Activated CD8-positive, alpha-beta T cell treated with anti-CD3 and anti-CD28 coated beads, Interleukin-2, amount 10 ng/mL, durations not matched to agents 7 days and 5 days (primary cell): ENCODE measurements at places on chromosomes 1 and 21. TPM values are rescaled to one million over a fixed set of nuclear protein-coding genes. Genes with fewer than 3 reads are reported as not detected.

DNA sequence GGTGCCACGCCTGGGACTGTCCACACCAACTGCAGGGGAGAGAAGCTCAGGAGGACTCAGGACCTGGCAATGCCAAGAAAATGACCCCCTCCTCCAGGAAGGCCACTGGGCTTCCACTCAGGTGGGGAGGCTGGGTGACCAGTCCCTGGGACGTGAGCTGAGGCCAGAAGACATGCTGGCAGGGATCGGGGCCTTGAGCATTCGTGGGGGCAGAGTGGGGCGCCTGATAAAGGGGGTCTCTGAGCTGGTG, 15.3 kb upstream of the COL6A2 start:
- DNase-seq = peak; percentile 14
- H3K4me1 ChIP-seq = no peaks in the 10 kb centered on the region
- peaks cover 5% of the 10 kb centered on the region for H3K27me3 ChIP-seq

DNA sequence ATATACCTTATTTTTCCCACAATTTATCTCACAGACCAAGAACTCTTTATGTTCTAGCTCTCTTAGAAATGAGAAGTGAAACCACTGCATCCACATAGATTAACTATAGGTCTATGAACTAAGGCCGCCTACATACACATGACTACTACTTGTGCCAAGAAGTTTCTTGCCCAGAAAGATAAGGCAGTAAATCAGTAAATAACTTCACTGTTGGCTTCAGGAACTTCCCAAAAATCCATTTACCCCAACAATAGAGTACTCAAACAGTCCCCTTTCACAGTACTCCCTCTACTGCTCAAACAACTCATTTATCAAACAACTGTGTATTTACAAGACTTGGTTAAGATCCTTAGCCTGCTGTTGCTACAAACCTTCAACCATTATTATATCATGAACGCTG, 96.5 kb downstream of the NME7 start:
- no peak overlapping the region for H3K4me3 ChIP-seq
- no peak overlapping the region for H3K27ac ChIP-seq
- DNase-seq = no peak
- no peaks in the 10 kb centered on the region for H3K27me3 ChIP-seq
- peaks cover 3% of the 10 kb centered on the region for H3K4me1 ChIP-seq

GRCh38 chr1:43225168-43225567, 44.6 kb upstream of the TMEM125 start:
- peaks cover 5% of the 10 kb centered on the region for H3K27me3 ChIP-seq
- peaks cover 2% of the 10 kb centered on the region for H3K4me1 ChIP-seq
- no peak overlapping the region for H3K4me3 ChIP-seq
- no peak overlapping the region for H3K27ac ChIP-seq
- DNase-seq = no peak
- no peaks in the 10 kb centered on the region for H3K36me3 ChIP-seq

GRCh38 chr1:150109586-150109985, 40.1 kb upstream of the PLEKHO1 start:
- peaks cover 76% of the 10 kb centered on the region for H3K4me1 ChIP-seq
- peak; percentile 44 for DNase-seq
- peak overlapping the region; percentile 91 for H3K27ac ChIP-seq
- no peaks in the 10 kb centered on the region for H3K27me3 ChIP-seq

DNA sequence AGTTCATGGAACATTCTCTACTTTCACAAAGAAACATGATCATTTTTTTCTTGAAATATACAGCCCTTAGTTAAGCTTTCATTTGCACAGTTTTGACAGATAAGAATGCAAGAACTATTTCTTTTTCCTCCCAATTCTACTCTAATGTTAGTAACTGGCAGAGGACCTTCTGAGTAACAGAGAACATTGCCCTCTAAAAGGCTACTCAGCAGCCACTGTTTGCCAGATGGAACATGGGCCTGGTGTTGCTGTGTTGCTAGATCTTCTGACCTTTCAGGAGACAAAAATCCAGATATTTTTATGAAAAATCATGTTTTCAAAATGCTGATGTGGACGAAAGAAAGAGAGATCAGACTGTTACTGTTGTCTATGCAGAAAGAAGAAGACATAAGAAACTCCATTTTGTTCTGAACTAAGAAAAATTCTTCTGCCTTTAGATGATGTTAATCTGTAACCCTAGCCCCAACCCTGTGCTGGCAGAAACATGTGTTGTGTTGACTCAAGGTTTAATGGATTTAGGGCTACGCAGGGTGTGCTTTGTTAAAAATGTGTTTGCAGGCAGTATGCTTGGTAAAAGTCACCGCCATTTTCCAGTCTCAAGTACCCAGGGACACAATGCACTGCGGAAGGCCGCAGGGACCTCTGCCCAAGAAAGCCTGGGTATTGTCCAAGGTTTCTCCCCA, 2.9 kb upstream of the PRDX6 start:
- H3K4me1 ChIP-seq = peaks cover 42% of the 10 kb centered on the region
- H3K4me3 ChIP-seq = no peak overlapping the region
- H3K27ac ChIP-seq = no peak overlapping the region
- H3K36me3 ChIP-seq = peaks cover 54% of the 10 kb centered on the region

The RHD gene
- not detected for total RNA-seq

DNA sequence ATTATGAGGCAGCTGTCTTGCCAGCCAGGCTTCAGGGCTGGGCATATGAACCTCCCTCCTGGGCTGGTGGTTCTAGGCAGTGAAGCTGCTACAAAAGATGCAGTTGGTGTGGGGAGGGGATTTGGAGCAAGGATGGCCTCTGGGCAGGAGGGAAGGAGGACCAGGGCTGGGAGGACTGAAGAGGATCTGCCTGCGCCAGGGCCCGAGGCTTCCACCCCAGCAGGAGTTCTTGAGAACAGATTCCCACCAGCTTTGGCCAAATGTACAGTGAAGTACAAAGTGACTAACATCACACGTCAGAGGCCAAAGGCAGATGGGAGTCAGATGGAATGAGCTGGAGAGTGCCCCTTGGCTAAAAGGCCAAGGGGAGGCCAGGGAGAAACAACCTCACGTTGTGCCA, 62.4 kb downstream of the DDX20 start:
- no peaks in the 10 kb centered on the region for H3K36me3 ChIP-seq
- H3K27me3 ChIP-seq = no peaks in the 10 kb centered on the region
- no peak overlapping the region for H3K27ac ChIP-seq
- no peak for DNase-seq

The CSF3R gene
- 0.05 TPM for total RNA-seq

GRCh38 chr1:54273795-54274163, 73.8 kb downstream of the MRPL37 start:
- H3K27ac ChIP-seq = no peak overlapping the region
- no peak overlapping the region for H3K4me3 ChIP-seq
- peaks cover 11% of the 10 kb centered on the region for H3K36me3 ChIP-seq

GRCh38 chr1:220353229-220354012, 81.2 kb upstream of the RAB3GAP2 start:
- H3K4me1 ChIP-seq = no peaks in the 10 kb centered on the region
- peaks cover 8% of the 10 kb centered on the region for H3K27me3 ChIP-seq
- DNase-seq = no peak
- no peak overlapping the region for H3K4me3 ChIP-seq
- no peaks in the 10 kb centered on the region for H3K36me3 ChIP-seq

- peaks cover 4% of the 10 kb centered on the region for H3K36me3 ChIP-seq
- peak; percentile 58 for DNase-seq
- no peaks in the 10 kb centered on the region for H3K27me3 ChIP-seq
- peaks cover 4% of the 10 kb centered on the region for H3K4me1 ChIP-seq
These were observed 138.4 kb downstream of the SYT2 start for GRCh38 chr1:202571719-202572339.

DNA sequence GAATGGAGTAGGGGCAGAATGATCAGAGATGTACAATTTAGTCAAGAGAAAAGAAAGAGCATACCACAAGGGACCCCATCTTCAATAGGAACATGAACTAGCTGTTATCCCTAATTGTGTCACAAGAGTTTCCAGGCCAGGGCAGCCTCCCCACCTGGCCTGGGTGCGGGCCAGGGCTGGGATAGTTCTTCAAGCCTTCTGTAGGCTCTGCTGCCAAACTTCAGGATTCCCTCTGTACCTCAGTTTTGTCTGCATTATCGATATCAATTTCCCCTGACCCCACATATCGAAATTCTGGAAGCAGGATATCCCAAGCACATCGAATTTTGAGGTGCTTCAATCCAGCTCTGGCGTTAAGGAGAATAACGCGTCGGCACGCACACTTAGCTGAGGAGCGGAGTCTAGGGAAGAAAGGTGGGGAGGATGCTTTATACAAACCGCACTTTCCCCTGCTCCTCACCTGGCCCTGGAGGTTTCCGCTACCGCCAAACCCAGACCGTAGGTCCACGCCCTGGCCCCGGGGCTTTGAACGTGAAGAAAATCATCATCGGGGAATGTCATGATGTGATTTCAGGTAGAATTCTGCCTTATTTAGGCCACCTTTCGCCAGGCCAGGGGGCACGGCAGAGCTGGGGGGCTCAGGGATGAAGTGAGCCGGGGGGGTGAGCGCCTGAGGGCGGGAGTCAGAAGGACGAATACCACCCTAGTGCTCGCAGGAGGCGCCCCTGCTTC, 7.4 kb downstream of the HLX start:
- no peak for DNase-seq
- H3K27me3 ChIP-seq = peaks cover 48% of the 10 kb centered on the region
- peaks cover 4% of the 10 kb centered on the region for H3K36me3 ChIP-seq
- H3K27ac ChIP-seq = no peak overlapping the region

The BTBD8 gene
- 1.6 TPM for total RNA-seq

The IL20 gene
- not detected for total RNA-seq

- no peak overlapping the region for H3K27ac ChIP-seq
- H3K27me3 ChIP-seq = no peaks in the 10 kb centered on the region
These were observed 6.1 kb downstream of the INTS3 start for GRCh38 chr1:153733970-153734369.

The SPRR2A gene
- total RNA-seq = not detected

The ELAVL4 gene
- not detected for total RNA-seq

The ZYG11A gene
- 0.13 TPM for total RNA-seq

- H3K27me3 ChIP-seq = peaks cover 7% of the 10 kb centered on the region
- H3K27ac ChIP-seq = no peak overlapping the region
- peaks cover 5% of the 10 kb centered on the region for H3K4me1 ChIP-seq
- H3K36me3 ChIP-seq = no peaks in the 10 kb centered on the region
- DNase-seq = no peak
These were observed 113.9 kb upstream of the USP24 start for GRCh38 chr1:55329091-55329490.

- H3K4me3 ChIP-seq = no peak overlapping the region
- H3K36me3 ChIP-seq = no peaks in the 10 kb centered on the region
- H3K27ac ChIP-seq = no peak overlapping the region
- DNase-seq = no peak
These were observed 15.5 kb upstream of the MAP3K7CL start for GRCh38 chr21:29114765-29115500.

DNA sequence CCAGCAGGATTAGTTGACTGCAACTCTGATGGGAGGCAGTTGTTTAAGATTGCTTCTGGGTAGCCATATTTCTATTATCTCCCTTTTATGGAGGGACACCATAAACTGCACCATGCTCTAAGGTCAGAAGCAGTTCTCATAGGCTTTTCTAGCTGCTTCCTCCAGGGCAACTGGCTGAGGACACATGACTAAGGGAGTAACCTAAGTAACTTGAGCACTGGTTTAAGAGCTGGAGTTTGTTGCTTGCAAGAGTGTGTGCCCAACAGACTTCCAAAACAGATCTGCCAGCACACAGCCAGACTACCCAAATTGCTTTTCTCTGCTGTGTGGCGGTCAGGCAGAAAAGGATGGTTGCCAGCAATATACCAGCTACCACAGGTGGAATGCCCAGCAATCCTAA, 111.2 kb upstream of the LHX8 start:
- no peaks in the 10 kb centered on the region for H3K27me3 ChIP-seq
- DNase-seq = no peak
- no peak overlapping the region for H3K4me3 ChIP-seq

DNA sequence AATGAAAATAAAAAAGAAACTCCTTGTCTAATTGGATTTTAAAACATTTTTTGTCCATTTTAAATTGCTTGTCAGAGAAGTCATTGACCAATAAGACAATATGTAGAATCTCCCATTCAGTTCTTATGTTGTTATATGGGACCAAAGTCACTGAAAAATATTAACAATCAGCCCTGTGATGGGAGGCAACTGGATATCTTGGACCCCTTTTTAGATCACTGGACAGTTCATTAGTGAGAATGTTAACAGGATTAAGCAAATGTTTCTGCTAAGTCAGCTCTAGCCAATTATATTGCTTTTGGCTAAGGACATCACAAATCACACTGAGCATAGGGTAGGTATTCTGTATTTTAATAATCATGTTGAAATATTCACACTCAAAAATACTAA, 609.1 kb upstream of the USP24 start:
- H3K27ac ChIP-seq = no peak overlapping the region
- H3K4me1 ChIP-seq = no peaks in the 10 kb centered on the region
- H3K36me3 ChIP-seq = no peaks in the 10 kb centered on the region

- no peak overlapping the region for H3K27ac ChIP-seq
- peaks cover 21% of the 10 kb centered on the region for H3K27me3 ChIP-seq
- peaks cover 8% of the 10 kb centered on the region for H3K4me1 ChIP-seq
- H3K36me3 ChIP-seq = no peaks in the 10 kb centered on the region
- H3K4me3 ChIP-seq = no peak overlapping the region
- no peak for DNase-seq
These were observed 20.0 kb downstream of the CACNA1E start for GRCh38 chr1:181503171-181503810.

- H3K4me1 ChIP-seq = peaks cover 10% of the 10 kb centered on the region
- H3K4me3 ChIP-seq = no peak overlapping the region
- H3K36me3 ChIP-seq = no peaks in the 10 kb centered on the region
- no peak overlapping the region for H3K27ac ChIP-seq
These were observed 69.1 kb upstream of the ABCG1 start for GRCh38 chr21:42149656-42150473.

- H3K36me3 ChIP-seq = no peaks in the 10 kb centered on the region
- H3K4me3 ChIP-seq = no peak overlapping the region
- no peaks in the 10 kb centered on the region for H3K4me1 ChIP-seq
- DNase-seq = no peak
- no peak overlapping the region for H3K27ac ChIP-seq
These were observed 18.6 kb downstream of the NKAIN1 start for GRCh38 chr1:31221072-31221471.

DNA sequence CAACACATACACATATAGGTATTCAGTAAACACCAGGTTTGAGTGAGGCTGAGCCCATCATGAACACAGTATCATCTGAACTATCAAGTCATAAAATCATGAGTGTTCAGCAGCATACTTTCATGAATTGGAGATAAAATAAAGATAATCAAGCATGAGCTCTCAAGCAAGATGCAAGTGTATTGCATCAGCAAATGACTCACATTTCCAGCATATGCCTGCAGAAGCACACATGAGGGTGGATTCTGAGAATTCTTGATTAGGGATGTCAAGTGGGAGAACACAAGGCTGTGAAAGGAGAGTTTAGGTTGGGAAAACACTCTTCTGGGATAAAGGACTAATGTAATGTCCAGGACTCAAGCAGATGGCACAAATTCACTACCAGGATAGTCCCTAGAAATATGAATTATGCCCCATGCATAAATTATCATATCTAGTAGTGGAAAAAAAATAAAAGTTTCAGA, 299.2 kb downstream of the SRGAP2C start:
- H3K27me3 ChIP-seq = no peaks in the 10 kb centered on the region
- no peak for DNase-seq
- peaks cover 11% of the 10 kb centered on the region for H3K36me3 ChIP-seq
- no peak overlapping the region for H3K4me3 ChIP-seq
- H3K27ac ChIP-seq = peak overlapping the region; percentile 10
- H3K4me1 ChIP-seq = peaks cover 17% of the 10 kb centered on the region

GRCh38 chr21:41913230-41913629, 34.1 kb upstream of the PRDM15 start:
- H3K27ac ChIP-seq = no peak overlapping the region
- H3K36me3 ChIP-seq = peaks cover 6% of the 10 kb centered on the region
- no peak for DNase-seq
- H3K4me3 ChIP-seq = no peak overlapping the region
- H3K4me1 ChIP-seq = no peaks in the 10 kb centered on the region

The UBE2U gene
- total RNA-seq = not detected

The LRRC71 gene
- total RNA-seq = not detected

The RAD54L gene
- 63.9 TPM for total RNA-seq
